ENCODE measurements at places on chromosomes 2 and 18.

- DNase-seq = no peak
These were observed 117.7 kb downstream of the GFPT1 start for GRCh38 chr2:69269330-69269729.

DNA sequence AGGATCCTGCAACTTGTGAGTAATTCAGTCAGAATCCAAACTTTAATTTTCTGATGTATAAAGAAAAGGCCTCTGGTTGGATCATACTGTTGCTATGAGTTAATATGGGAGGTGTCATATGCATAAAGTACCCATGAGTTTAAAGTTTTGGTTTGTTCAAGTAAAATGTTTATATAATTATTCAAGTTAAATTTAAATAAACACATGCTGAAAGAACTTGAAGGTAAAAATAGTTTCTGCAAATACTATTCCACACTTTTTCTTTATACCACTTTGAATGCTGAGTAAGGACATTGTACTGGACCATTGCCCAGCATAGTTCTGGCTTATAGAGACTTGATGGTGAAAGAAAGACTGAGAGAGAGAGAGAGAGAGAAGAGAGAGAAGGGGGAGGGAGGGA is 30.7 kb downstream of the PKP4 start:
- no peak for DNase-seq

- DNase-seq = no peak
These were observed 221.5 kb downstream of the ANKRD30B start for GRCh38 chr18:14969500-14969899.

DNA sequence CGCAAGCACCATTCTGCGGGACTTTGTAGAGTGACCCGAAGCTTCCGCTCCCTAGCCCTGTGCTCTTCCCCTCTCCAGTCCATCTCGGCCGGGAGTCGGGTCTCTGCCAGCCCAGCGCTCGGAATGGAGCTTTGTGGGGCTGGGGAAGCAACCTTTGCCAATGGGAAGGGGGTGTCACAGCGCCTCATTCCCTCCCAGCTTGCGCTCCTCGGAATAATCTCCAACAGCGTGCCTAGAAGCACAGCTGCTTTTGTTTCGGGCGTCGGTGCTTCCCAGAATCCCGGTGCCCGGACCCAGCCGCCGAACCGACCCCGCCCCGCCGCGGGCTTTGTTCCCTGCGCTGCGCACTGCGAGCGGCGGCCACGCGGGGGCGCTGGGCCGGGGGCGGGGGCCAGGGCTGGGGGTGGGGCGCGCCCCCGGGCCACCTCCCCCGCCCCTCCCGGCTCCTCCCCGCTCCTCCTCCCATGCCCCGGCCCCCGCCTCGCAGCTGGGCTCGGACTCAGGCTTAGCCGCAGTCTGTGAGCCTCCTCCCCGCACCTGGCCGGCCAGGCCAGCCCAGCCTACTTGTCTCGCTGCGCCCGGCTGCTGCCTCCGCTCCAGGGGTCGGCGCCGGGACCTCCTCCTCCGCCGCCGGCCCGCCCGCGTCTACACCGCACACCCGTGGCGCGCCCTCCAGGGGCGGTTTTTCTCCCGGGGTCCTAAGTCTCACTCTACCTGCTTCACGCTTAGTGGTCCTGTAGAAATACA is 77.7 kb upstream of the SMAD2 start:
- DNase-seq = peak; percentile 33

DNA sequence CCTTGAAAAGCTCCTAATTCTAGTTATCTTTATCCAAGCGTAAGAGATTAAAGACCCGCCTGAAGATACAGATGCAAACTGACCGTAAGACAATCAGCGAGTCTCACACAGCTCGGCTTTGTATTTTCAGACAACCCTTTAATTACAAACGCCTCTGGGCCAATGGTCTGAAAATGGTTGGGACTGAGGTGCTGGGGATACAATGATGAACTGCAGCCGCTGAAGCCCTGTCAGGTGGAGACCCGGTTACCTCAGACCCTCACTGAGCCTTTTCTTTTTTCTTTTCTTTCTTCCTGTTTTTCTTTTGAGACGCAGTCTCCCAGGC is 715 bp upstream of the CFAP36 start:
- no peak for DNase-seq

GRCh38 chr2:148944536-148944935 is 69.5 kb downstream of the KIF5C start:
- no peak for DNase-seq

- DNase-seq = peak; percentile 53
These were observed 7.9 kb downstream of the CROCC2 start for GRCh38 chr2:240913810-240914644.

GRCh38 chr18:74796841-74797576 is 199.3 kb downstream of the ZNF407 start:
- DNase-seq = no peak

DNA sequence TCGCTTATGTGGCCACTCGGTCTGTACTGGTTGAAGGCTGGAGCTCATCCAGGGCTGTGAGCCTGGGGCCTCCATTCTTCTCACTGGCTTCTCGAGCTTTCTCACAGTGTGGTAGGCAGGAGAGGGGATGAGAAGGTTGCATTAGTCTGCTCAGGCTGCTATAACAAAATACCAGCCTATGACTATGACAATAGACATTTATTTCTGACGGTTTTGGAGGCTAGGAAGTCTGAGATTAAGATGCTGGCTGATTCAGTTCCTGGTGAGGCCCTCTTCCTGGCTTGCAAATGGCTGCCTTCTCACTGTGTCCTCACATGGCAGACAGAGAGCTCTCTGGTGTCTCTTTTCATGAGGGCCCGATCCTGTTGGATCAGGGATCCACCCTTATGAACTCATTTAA is 6.2 kb upstream of the STK25 start:
- no peak for DNase-seq

GRCh38 chr2:70960833-70961647 is 17.4 kb upstream of the ANKRD53 start:
- DNase-seq = no peak

DNA sequence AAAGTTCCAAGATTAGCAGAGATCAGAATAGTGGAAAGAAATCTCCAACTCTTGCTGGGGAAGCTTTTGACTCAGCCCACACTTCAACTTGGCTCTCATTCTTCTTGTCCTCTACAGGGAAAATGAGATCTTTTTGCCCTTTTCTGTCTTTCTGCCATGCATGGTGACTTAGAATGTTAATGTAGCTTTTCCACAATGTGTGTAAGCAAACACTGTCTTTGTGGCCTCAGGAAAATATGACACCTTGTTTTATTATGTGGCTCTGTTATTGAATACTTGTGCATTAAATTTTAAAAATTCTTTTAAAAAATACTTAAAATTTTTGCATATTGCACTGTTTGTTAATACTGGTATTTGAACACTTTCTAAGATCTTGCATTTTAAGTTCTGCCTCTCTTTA is 65.4 kb upstream of the WDR75 start:
- DNase-seq = no peak

DNA sequence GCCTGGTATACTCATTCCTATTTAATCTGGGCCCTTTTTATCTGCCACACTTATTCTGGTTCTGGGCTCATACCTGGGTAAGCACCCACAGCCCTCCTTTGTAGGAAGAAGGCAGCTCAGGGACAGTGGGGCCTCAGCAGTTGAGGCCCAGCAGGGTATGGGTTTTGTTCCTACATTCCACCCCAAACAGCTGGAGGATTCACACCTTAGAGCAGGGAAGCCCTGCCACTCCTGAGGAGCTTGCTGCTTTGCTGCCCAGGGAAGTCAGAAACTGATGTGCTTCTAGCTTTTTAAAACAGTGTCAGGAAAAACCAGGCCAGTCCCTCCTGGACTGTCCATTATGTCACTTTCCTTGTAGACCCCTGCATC is 1.2 kb upstream of the LBX2 start:
- no peak for DNase-seq

DNA sequence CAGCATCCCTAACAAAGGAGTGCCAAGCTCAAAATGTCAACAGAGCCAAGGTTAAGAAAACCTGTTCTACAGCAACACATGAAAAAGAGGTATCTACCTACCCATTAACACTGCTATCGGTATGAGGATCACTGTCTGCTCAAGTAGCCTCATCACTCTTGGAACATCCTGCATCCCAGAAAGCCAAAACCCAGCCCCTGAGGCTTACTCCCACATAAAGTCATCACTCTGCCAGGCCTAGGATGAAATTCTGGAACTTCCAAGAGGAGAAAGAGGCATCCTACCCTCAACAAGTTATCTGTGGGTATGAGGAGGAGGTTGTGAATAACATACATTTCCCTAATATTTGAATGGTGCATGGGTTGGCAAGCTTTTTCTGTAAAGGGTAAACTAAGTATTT is 25.5 kb downstream of the CDH2 start:
- DNase-seq = no peak

GRCh38 chr2:45014016-45014702 is 4.9 kb upstream of the SIX2 start:
- no peak for DNase-seq

DNA sequence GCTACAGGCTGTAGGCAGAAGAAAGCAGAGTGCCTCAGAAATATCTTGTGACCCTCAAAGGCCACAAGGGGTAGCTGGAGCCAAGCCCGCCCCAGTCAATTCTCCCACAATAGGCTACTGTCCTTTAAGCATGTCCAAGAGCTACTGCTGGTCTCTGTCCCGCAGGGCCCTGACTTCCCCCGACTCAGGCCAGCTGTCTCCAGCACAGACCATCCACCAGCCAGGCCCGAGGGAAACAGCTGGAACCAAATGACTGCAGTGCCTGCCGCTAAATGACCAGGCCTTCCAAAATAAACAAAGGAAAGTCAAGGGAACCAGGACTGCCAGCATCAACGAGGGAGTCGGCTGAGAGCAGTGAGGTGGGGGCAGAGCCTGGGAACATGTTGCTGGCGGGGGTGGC is 36.7 kb downstream of the MCFD2 start:
- no peak for DNase-seq

- DNase-seq = no peak
These were observed 12.4 kb upstream of the INO80C start for GRCh38 chr18:35510076-35510651.

- no peak for DNase-seq
These were observed 31.2 kb upstream of the HPCAL1 start for GRCh38 chr2:10271509-10271908.

DNA sequence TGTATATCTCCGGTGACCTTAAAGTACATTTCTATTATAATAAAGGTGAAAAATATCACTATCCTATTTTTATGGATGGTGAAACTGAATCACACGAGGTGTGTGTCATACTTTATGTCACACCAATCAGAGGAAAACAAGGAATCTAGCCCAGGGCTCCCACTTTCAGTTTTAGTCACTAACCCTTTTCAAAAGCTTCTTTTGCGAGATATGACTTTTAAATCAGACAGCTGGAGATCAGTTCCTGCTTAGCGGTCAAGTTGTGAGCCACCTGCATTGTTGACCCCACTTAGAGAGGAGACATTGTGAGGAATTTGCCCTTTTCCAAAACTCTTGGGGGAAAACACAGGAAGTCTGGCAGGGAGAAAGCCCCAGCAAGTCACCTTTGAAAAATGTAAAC is 70.5 kb downstream of the CPS1 start:
- DNase-seq = no peak

GRCh38 chr2:47072018-47072691 is 83.0 kb downstream of the STPG4 start:
- DNase-seq = no peak

GRCh38 chr2:72330652-72331051 is 183.0 kb upstream of the CYP26B1 start:
- DNase-seq = no peak

- DNase-seq = no peak
These were observed 2.3 kb downstream of the IMPA2 start for GRCh38 chr18:11983592-11983991.

DNA sequence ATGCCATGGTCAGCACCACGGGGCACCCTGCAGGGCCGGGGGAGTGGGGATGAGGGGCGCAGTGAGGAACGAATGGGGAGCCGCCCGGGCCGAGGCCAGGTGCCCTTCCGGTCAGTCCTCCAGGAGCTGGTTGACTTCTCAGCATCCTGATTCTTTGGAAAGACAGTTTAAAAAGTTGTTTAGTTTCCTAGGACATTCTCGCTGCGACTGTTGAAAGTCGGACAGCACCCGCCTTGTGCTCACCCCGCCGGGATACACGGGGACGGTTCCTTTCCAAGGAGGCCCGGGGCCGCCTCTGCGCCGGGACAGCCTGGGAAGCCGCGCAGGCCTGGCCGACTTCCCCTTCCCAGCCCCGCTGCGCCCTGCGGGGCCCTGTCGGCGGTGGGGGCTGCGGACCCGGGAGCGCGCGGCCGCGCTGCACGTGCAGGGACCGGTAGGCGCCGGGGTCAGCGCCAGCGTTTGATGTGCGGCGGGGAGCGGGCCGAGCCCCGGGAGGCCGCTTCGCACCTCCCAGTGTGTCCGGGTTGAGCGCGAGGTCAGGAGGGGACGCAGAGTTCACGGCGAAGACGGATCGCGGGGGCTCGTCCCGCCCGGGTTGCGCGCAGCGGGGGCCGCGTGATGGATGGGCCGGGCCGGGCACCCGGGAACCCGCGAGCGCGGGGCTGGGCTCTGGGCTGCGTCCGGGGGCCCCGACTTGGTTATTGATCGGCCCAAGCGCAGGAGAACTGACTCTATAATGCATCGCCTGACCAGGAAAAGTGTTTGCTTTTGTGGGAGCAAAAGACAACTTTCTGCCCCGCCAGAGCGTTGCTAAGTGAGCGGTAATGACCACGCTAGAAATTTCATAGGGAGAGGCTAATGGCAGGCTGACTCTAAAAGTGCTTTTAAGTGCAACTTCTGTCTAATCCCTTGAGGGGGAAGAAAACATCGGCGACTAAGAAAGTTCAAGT is 28.0 kb upstream of the SMIM21 start:
- no peak for DNase-seq

DNA sequence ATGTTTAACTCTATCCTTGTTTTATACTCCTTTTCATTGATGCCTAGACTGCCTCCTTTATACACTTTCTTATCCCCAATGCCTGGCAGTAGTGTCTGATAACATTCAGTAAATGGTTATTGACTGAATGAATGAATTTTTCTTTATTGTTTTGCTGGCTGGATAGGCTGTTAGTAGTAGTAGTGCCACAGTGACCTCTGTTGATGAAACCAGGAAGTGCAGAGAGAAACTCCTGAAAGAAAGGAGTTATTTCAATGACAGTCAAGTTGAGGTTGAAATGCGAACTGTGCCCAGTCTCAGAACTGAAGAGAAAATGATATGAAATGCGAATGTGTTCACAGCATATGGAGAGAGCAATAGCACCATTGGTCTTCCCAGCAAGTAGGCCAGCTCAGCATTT is 26.8 kb upstream of the SLC9A2 start:
- peak; percentile 17 for DNase-seq

Measured in CD4-positive, alpha-beta T cell treated with Interleukin-10 for 1 hour (primary cell).